Activated CD8-positive, alpha-beta T cell treated with anti-CD3 and anti-CD28 coated beads for 36 hours (primary cell): ENCODE measurements at places on chromosomes 6 and 20. TPM values are rescaled to one million over a fixed set of nuclear protein-coding genes. Genes with fewer than 3 reads are reported as not detected.
A peak's percentile ranks its signal among the peaks of the same experiment; 100 is the strongest.

ENPP1 gene
- total RNA-seq = 0.20 TPM

DNA sequence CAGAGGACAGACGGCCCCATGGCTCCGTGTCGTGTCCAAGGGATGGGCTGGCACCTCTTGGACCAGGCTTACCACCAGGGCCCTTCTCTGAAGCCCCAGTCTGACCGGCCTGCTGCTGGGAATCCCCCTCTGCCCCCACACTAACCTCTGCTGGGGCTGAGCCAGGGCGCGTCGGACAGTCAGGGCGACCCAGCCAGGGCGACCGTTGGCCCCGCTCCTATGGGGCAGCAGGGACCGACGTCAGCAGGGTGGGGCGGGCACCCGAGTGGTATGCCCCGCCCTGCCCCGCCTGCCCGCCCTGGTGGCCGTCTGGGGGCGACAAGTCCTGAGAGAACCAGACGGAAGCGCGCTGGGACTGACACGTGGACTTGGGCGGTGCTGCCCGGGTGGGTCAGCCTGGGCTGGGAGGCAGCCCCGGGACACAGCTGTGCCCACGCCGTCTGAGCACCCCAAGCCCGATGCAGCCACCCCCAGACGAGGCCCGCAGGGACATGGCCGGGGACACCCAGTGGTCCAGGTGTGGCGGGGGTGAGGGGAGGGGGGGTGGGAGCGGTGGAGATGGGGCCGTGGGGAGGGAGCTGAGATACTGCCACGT lies at the start of gene SLC17A9:
Gene SLC17A9 (plus strand): TSS at position 337 of the 595 bp plus-strand sequence. CDS start 122 bp downstream, at position 459.
- H3K36me3 ChIP-seq = peaks cover 51% of the 10 kb centered on the region
- peak; percentile 88 for DNase-seq
- H3K27ac ChIP-seq = peak within 1 kb of the TSS; percentile 90
- H3K27me3 ChIP-seq = no peaks in the 10 kb centered on the region

GRCh38 chr6:165086814-165087213 lies 222.6 kb downstream of the C6orf118 start:
- no peak overlapping the region for H3K4me3 ChIP-seq
- no peak for DNase-seq

- peaks cover 84% of the 10 kb centered on the region for H3K4me1 ChIP-seq
- H3K36me3 ChIP-seq = peaks cover 28% of the 10 kb centered on the region
- peak; percentile 57 for DNase-seq
- H3K4me3 ChIP-seq = peak within 1 kb of the TSS; percentile 95
- H3K27ac ChIP-seq = peak within 1 kb of the TSS; percentile 98
Observed at GRCh38 chr20:59163631-59164530, at the start of gene ZNF831. Gene ZNF831, plus strand, starts transcription at chr20:59163821. Its CDS starts 27,199 bp downstream, at chr20:59191020.

DNA sequence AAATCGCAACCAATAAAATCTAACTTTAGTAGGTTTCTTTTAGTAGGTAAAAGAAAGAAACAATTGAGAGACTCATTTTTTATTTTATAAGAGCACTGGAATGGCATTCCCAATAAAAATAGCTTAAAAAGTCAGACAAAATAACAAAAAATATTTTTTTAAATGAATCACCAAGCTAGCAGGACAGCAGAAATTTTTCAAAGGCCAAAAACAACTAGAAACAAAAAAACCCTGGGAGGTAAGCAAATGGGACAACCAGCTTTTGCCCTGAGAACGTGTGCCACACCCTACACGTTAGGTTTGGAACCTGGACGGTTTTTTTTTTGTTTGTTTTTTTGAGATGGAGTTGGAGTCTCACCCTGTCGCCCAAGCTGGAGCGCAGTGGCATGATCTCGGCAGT lies 19.6 kb downstream of the GPLD1 start:
- no peak overlapping the region for H3K27ac ChIP-seq
- no peak for DNase-seq
- no peaks in the 10 kb centered on the region for H3K27me3 ChIP-seq
- H3K4me3 ChIP-seq = no peak overlapping the region
